ENCODE measurements at places on chromosomes 3 and 15.

- DNase-seq = no peak
These were observed 191.4 kb downstream of the TBL1XR1 start for GRCh38 chr3:177005718-177006405.

GRCh38 chr3:188076176-188076575 lies 77.8 kb upstream of the LPP start:
- DNase-seq = no peak

DNA sequence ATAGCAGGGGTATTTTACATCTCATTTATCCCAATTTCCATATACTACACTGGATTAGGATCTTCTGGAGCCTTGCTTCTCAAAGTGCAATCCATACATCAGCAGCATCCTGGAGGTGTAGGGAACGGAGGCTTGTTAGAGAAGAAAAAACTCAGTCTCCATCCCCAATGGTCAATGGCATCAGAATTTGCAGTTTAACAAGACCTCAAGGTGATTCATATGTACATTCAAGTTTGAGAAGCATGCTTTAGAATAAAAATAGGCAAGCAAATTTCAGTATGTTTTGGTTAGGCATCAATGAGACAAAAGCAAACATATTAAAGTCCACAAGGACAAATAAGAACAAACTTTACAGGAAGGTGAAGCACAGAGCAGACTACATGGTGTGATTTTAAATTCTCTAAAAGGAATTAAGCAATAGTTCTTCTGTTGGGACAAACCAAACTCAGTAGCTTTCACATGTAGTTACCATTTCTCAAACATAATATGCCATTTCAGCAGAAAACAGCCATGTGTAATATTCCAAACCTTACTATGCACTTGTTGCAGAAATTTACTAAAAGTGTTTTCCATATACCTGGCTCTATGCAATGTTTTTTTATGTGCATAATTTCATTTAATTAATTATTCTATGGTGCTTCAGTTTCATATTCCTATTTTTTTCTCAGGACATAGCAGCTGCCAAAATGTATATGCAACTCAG lies 360.3 kb upstream of the NECTIN3 start:
- DNase-seq = no peak

- no peak for DNase-seq
These were observed 8.8 kb downstream of the FILIP1L start for GRCh38 chr3:100105501-100105900.

DNA sequence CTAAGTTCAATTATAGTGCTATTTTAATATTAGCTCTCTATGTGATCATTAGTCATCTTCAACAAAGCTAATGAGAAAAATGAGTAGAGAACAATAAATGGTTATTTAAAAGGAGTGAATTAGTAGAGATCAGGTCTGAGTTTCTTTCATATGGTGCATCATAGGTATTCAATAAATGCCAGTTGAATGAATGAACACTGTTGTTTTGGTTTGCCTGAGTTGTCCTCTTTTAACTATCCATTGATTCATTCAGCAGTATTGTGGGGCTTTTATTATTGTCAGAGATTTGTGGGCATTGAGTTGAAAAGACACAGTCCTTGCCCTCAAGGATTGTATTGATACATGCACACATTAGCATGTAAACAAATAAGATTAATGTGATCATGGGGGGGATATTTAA lies 88.2 kb downstream of the AGBL1 start:
- DNase-seq = no peak

DNA sequence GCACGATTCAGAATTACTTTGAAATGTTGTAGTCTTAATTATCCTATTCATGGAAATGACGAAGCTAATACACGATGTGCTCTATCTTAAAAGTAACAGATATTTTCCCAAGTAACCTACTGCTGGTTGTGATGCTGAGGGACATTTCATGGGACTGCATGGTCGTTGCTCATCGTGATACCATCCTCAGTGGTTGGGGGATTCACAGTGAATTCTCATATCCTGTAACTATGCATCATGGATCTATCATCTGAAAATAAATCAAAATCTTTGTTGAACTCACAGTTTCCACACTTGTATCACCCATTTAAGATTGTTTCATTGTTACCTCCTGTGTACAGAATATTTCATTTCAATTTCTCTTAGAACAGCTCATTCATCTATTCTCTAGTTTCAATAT lies 84.7 kb downstream of the OPA1 start:
- peak; percentile 7 for DNase-seq

- no peak for DNase-seq
These were observed 152.3 kb downstream of the MAGI1 start for GRCh38 chr3:65886391-65886790.

GRCh38 chr15:65044724-65045481 lies at the start of gene SLC51B:
TSS of gene SLC51B (plus strand) at chr15:65045387. CDS start at chr15:65050005, 4,618 bp downstream.
- DNase-seq = no peak

DNA sequence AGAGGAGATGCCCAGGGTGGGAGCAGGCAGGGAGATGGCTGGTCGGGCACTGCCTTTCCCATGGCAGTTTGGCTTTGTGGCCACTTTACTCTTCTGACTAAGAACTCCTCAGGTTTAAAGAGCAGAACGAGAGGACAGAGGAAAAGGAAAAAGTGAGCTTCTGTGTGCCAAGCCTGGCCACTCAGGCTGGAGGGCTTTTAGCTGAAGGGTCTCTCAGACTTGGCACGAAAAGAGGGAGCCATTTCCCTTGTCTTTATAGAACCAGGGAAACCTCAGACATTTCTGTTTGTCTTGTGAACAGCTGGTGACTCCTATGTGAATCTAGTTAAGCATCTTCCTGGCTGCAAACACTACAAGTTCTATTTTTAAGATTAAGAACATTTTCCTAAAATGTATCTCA lies 23.3 kb upstream of the PSMD6 start:
- DNase-seq = no peak

GRCh38 chr3:116607205-116607604 lies 102.4 kb upstream of the TUSC7 start:
- no peak for DNase-seq

DNA sequence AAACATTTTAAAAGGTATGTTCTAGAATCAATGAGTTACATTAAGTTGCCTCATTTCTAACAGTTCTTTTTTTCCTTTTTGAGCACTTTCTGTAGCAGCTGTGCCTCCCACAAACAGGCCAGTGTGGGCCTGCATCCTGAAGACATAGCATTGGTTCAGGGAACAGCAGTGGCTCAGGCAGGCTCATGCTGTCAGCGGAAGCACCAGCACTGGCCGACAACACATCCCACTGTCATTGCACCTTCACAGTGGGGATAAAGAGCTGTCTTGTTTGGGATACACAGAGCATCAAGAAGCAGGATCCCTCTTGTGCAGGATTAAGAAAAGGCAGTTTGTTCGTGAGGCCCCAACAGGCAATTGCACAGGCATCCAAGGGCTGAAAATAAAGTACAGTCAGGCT lies 123.3 kb downstream of the MOBP start:
- no peak for DNase-seq

- no peak for DNase-seq
These were observed 80.2 kb downstream of the CBLB start for GRCh38 chr3:105788593-105788992.

- DNase-seq = no peak
These were observed 95.5 kb downstream of the DPH6 start for GRCh38 chr15:35450492-35450891.

GRCh38 chr3:171165983-171166382 lies 139.5 kb upstream of the SLC2A2 start:
- DNase-seq = peak; percentile 24
